ENCODE measurements at places on chromosomes 13 and 19.

DNA sequence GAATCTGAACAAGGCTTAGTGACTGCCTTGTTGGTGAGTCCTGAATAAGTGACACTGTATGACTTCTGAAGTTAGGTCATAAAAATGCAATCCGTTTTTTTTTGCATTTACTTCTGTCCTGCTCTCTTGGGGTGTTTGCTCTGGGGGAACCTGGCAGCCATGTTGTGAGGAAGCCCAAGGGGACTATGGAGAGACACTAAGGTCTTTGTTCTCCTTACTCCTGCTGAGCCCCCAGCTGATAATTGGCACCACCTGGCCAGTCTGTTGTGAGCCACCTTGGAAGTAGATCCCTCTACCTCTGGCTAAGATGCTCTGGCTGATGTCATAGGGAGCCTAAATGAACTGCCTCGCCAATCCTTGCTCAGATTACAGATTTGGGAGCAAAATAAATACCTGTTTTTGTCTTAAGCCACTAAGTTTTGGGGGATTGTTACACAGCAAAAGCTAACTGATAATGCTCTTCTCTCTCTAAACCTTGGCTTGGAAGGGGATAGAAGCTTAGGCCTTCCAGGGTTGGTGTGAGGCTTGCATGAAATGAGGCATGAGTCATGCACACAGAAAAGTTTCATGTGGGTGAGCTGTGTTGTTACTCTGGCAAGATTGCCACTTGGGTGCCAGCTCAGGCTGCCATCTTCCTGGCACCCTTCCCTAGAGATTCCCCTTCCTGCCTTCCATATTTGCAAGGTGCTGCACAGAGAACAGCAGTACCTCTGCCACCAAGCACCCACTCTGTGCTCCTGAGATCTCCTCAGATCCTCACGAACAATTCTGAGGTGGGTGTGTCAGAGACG is 10.1 kb downstream of the TUBB4A start:
- no peak for DNase-seq

DNA sequence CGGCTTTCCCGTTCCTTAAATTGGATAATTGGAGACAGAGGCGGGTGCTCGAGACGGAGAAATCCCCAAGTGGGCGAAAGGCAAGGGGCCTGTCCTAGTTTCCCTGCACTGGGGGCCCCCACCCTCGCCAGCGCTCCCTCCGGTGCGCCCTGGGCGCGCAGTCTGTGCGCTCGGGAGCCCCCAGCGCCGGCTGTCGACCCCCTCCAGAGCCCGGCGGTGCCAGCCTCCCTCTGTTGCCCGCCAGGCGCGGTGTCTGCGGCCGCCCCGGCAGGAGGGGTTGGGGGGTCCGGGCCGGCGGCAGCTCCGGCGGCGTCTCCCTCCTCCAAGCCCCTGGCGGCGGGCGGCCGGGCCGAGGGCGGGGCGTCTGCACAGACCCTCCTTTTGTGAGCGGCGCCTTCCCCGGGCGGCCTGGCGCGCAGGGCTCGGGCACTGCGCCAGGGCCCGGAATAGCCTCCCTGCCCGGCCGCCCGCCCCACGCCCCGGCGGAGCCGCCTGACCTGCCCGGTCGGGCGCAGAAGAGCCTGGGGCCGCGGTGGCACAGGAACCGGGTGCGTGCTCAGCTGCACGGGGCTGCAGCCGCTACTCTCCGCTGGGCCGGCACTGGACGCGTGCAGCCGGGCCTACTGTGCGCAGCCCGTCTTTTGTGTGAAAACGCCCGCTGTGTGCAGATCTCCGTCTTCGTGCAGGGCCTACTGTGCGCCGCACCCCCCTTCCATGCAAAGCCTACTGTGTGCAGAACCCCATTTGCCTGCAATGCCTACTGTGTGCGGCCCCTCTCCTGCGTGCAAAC is 13.2 kb downstream of the GADD45B start:
- DNase-seq, result no peak

DNA sequence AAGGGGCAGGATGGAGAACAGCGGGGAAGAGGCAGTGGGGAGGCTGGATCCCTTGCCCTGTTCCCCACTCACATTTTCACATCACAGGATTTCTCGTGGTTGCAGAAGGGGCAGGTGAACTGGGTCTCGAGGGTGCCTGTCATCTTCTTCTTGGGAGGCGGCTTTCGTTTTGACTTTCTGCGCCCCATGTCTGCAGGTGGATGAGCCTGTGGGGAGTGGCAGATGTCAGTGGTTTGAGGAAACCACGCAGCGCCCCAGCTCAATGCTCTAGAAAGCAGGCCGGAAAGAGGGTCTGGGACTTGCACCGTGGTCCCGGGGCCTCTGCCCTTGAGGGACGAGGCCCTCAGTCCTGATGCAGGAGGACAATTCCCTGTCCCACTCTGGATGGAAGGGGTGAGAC is 4.9 kb downstream of the ELOF1 start:
- no peak for DNase-seq

DNA sequence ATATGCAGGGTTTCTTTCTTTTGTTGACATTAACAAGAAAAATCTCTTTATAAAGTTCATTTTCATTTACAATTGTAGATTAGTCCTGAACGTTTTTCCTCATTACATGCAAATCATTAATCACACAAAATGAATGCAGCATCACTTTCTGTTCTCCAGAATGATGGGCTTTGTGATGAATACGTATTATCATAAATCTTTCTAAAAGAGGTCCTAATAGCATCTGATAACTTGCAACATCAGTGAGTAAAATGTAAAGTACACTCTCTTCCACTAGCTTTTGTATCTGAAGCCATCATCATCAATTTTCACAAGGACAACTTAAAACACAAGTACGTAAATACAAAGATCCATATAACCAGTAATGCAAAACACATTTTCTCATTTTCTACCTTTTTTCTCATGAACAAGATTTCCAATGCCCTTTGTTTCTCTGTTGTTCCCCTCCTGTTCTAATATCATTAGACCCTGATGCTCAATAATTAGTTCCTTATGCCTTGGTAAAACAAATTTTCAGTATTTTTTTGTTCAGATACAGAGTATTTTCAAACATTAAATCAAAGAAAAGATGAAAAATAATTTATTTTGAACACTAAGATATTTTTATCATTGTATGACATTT is 437.4 kb upstream of the MIR17HG start:
- DNase-seq, result no peak

GRCh38 chr19:491146-491741 is 5.0 kb upstream of the MADCAM1 start:
- DNase-seq, result no peak

DNA sequence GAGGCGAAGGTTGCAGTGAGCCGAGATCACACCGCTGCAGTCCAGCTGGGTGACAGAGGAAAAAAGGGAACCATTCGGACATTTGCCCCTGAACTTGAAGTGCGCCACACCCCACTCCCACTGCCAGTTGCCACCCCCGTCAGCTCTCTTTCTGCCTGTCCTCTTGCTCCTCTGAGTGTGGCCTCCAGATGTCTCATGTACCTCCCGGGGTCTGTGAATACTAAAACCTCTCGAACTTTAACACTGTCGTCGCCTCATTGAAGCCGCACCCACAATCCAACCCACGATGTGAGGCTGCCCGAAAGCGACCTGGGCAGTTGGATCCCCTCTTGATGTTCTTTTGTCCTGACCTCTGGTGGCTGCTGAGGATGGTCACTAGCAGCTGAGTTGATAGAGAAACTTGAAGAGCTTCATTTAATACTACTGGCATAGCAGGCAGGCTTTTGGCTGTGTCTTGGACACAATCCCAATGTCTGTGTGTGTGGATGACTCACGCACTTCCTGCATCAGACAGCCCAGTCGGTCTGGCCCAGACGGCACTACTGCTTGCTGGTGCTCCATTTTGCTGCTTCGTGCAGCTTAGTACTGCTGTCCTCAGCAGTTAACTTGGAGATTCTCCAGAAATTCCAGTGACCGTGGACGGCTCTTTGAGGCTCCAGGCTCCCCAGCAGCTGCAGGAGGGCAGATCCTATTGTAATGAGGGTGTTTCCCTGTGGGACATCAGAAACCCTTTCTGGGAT is 4.2 kb downstream of the FPR3 start:
- DNase-seq, result no peak

GRCh38 chr13:103276775-103277498 is 210.7 kb upstream of the SLC10A2 start:
- no peak for DNase-seq

- no peak for DNase-seq
Observed at GRCh38 chr13:31485651-31486051, 253.7 kb upstream of the RXFP2 start.

- DNase-seq, result no peak
Observed at GRCh38 chr19:5240011-5240410, 100.6 kb downstream of the PTPRS start.

GRCh38 chr13:101416181-101417042 is at the start of gene NALCN:
Gene NALCN, minus strand, starts transcription at chr13:101416508. Its CDS starts 17,382 bp downstream, at chr13:101399126.
- DNase-seq, result no peak

DNA sequence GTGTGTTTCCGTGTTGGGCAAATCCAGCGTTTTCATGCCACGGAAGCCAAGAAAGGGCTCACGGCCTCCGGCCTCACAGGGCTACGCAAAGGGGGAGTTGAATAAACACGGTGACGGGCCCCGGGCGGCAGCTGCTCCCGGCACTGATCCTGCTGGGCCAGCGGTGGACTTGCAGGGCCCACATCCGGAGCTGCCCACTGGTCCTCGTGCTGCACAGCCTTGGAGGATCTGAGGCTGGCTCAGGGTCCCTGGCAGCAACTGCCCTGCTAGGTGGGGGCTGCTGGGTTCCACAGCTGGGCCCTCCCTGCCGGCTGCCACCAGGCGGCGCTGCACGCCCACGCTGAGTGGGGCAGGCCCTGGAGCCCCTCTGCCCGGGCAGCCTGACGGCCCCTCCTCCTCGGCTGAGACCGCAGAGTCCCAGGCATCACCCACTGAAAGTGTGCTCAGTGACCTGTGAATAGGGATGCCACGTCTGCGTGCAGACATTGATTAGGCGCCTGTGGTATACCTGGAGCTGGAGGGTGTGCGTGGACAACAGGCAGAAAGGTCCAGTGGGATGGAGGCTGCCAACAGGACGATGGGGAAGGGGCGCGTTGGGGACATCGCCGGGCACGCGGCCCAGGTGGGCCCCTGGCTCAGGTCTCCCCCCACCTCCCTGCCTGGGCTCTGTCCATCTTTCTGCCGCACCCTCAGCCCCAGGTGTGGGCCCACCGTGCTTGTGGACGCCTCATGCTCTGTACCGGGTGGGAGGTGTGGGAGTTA is 5.3 kb upstream of the HCN2 start:
- DNase-seq, result no peak

DNA sequence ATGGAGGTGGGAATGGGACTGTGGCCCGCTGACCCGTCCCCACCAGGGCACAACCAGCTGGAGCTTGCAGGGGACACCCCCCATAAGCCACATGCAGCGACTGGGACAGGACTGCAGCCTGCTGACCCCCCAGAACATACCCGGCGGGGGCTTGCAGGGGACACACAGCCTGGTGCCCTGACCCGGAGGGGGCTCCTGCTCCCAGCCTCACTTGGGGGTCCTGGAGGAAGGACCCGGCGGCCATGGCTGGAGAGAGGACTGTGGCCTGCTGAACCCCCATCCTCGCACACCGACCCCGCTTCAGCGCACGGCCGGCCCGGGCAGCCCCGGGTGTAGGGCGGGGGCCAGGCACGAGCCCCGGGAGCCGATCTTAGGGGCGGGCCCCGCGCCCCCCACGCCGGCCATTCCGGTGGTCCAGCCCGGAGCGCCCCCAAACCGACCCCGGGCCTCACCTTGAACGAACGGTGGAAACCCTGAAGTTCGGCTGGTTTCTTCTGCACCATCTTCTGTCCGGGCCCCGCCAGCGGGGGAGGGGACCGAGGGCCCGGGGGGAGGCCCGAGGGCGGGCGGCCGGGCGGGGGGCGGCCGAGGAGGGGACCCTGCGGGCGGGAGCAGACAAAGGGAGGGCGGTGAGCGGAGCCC is 574 bp downstream of the MKNK2 start:
- DNase-seq, result no peak

- DNase-seq, result no peak
Observed at GRCh38 chr13:80161219-80161618, 179.7 kb downstream of the SPRY2 start.

GRCh38 chr13:34039678-34040077 is 221.7 kb downstream of the RFC3 start:
- no peak for DNase-seq

DNA sequence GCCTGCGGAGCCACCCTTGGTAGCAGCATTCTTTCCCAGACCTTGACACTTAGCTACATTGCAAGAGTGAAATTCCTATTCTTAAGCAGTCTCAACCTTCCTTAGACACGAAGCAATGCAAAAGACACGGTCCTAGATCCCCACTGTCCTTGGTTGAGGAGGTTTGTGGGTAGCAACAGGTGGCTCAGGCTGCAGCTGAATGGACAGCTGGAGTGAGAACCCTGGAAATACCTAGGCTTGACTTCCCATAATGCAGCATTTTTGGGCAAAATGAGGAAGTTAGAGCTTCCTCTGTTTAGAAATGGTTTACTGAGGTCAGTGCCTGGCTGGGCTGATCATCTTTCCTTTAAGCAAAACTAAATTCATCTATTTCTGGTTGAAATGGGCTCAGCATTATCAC is 296.6 kb downstream of the RFC3 start:
- no peak for DNase-seq

- DNase-seq, result peak; percentile 71
Observed at GRCh38 chr13:101942038-101942437, 459.8 kb downstream of the FGF14 start.

DNA sequence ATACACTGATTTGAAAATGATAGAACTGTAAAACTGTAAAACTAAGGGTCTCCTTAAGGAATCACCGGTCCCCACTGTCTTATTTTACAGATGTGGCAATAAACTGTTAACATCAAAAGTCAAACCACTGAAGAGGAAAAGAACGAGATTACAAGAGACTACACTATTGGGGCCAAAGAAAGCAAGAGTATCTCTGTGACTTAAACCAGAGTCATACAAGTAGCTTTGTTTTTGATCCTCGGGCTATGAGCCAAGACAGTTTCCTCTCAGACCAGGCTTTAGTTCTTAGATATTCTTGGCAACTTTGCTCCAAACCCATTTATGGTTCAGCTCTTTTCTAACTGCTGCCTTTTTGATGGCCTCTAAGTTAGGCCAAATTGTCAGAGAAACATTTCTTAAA is 113.8 kb downstream of the TBC1D4 start:
- DNase-seq, result no peak

- DNase-seq, result no peak
Observed at GRCh38 chr19:28170066-28170465, 1042.9 kb downstream of the UQCRFS1 start.

DNA sequence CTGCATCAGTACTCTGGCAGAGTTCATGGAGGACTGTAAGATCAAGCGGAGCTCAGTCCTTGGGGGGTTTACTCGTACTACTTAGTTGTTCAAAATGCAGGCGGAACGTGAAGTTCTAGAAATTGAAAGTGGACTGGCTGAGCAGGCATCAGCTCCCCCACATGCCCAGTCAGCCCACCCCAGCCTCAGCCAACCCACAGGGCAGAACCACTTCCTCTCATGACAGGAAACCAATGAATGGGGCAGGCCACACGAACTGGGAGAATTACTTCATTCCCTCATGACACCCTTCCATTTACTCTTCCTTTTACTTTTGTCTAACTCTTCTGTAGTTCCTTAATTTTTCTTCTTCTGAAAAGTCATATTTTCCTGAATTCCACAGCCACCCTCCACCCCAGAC is 71.9 kb downstream of the FLT1 start:
- no peak for DNase-seq

Data from NCI-H510A treated with DMSO at 0.1 percent for 48 hours (cell line).